ENCODE measurements at places on chromosomes 7 and 10.

- DNase-seq = no peak
These were observed 83.7 kb downstream of the GRID1 start for GRCh38 chr10:86282664-86283465.

DNA sequence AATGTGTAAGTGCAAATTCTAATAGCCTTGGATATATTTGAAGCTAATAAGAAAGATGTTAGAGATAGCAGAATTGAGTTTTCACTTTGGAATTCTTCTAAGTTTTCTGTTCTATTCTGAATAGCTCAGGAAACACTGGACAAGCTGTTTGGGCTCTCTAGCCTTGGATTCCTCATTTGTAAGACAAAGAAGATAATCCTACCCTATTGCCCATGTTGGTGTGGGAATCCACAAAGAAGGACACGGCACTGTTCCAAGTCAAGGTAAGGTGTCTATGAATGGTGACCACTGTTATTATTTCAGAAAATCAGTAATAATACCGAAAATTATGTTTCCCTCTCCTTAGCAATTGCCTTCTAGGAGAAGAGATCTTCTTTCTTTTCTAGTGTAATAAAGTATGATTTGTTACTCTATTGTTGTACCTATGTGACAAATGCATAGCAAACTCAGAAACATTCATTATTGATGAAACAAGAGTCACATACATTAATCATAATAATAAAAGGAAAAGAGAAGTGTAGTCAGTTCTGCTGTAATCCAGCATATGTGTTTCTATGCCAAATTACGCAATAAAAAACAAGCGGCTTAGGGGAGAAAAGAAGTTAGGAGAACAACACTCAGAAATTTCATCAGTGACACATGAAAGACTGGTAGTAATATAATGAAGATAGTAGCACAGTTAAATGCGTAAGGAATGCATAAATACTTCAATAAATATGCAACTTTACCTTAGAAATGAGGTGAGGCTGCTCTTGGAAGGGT, 1012.3 kb upstream of the PHF14 start:
- DNase-seq = no peak

GRCh38 chr10:57579926-57580325, 687.8 kb downstream of the IPMK start:
- no peak for DNase-seq

DNA sequence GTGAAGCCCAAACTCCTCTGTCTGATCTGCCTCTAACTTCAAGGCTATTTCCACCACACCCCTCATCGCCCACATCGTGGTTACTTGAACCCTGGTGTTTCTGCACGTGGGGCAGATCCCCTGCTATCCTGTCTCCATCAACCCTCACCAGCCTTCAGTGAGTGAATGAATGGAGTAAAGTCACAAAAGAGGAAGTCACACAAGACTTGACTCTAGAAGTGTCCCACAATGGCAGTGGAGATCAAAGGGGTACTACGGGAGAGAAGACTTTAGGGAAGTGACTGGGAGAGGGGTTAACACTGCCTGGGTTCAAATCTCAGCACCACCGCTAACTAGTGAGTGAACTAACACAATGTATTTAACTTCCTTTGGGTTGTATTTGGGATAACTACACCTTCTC, 85.9 kb downstream of the COBL start:
- DNase-seq = no peak

DNA sequence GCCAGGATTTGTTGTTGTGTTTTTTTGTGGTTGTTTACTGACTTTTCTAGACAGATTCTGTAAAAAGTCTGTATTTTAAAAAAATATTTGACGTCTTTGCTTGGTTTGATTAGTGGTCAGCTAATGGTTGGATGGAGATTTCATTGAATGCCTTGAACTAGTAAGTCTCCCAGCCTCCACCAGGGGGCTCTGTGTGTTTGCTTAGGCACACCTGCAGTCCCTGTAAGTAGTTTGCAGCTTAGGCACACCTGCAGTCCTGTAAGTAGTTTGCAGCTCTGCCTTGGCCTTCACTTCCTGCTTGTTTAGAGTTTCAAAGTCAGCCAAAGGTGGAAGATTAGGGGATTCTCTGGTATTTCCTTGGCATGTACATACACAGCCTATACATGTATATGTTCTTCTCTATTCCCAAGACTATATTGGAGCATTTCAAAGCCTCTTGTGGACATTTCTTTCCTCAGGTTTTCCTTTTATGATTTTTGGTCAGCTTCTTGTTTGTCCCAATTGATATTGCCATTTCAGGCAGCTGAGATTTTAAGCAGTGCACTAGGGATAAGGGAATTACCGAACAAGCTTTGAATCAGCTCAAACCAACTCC, 101.6 kb downstream of the CCSER2 start:
- DNase-seq = peak; percentile 38

GRCh38 chr10:96211764-96212163, 59.6 kb downstream of the BLNK start:
- no peak for DNase-seq

GRCh38 chr7:71264005-71264404, 132.1 kb downstream of the GALNT17 start:
- DNase-seq = no peak

DNA sequence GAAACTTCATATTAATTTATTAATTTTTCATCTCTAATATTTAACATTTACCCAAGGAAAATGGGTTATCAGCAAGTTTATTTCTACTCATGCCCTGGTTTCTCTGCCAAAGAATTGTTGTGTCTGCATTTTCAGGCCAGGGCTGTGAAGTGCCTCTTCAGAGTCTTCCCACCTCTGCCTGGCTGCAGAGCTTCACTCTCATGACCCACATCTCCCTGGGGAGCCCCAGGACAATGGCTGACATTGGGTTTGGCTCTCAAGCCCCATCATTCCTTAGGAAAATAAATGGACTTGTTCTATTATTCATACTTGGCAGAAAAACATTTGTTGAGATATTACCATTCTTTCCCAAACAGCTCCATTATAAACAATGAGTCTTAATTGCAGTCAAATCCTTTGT, 30.3 kb downstream of the CACNA2D1 start:
- DNase-seq = no peak

DNA sequence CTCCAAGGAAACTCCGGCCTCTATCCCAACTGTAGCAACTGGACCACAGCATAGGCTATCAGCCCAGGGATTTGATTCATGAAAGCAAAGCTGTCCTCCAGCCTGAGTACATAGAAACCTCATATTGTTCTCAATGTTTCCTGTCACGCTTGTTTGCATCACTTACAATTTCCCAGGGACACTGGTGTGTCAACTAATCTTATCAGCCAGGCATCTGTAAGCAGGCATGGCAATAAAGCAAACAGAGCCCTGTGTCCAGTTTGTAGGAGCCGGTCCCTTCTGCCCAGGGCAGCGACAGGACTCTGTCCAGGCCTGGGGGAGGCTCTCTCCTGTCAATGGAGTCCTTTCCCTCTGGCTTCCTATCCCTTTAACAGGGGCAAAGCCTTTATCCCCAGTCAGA, 23.0 kb upstream of the CDHR3 start:
- no peak for DNase-seq

DNA sequence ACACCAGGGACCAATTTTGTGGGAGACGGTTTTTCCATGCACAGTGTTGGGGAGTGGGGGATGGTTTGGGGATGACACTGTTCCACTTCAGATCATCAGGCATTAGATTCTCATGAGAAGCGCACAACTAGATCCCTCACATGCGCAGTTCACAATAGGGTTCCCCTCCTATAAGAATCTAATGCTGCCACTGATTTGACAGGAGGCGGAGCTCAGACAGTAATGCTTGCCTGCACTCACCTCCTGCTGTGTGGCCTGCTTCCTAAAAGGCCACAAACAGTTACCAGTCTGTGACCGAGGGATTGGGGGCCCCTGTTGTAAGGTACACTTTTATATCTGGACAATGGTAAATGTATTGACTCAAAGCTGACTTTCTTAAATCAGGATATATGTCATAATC, 45.6 kb upstream of the TRIL start:
- DNase-seq = no peak

GRCh38 chr10:90856261-90856660, 1.6 kb downstream of the HTR7 start:
- no peak for DNase-seq

- DNase-seq = no peak
These were observed 8.9 kb downstream of the DHTKD1 start for GRCh38 chr10:12077580-12078180.

- DNase-seq = no peak
These were observed 185.0 kb upstream of the TMEM196 start for GRCh38 chr7:19958309-19958896.
